ENCODE measurements at places on chromosomes 7 and 10.

- DNase-seq, result no peak
These were observed 191.4 kb downstream of the NSUN6 start for GRCh38 chr10:18460032-18460431.

- DNase-seq, result peak; percentile 95
These were observed 17.2 kb upstream of the FGFR2 start for GRCh38 chr10:121615435-121615793.

- DNase-seq, result no peak
These were observed 104.7 kb upstream of the RAB11FIP2 start for GRCh38 chr10:118151461-118151860.

DNA sequence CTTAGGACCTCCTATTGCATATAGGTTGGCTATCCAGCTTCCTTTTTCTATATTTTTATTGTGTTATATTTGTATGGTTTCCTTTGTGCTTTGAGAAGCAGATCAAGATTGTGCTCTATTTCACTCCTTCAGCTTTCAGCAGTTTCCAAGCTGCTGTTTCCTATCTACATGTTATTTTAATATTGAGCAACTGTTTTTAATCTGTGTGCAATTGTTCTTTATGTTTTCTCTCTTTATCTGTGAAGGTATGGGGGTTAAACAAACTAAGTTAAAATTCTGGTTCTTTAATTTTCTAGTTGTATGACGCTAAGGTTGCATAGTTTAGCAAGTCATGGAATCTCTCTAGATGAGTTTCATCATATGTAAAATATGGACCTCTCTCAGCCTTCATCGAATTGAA lies 251.0 kb downstream of the GPR158 start:
- no peak for DNase-seq

DNA sequence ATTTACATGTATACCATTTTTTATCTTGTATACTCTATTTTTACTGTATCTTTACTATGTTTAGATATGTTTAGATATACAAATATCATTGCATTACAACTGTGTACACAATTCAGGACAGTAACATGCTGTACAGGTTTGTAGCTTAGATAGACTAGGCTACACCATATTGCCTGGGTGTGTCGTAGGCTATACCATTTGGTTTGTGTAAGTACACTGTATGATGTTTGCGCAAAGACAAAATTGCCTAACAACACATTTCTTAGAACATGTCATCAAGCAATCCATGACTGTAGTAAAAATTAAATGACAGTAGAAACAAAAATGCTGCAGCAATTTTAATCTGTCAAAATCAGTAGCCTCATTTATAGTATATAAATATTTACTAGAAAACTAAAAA lies 812.2 kb downstream of the GRM8 start:
- DNase-seq, result no peak

DNA sequence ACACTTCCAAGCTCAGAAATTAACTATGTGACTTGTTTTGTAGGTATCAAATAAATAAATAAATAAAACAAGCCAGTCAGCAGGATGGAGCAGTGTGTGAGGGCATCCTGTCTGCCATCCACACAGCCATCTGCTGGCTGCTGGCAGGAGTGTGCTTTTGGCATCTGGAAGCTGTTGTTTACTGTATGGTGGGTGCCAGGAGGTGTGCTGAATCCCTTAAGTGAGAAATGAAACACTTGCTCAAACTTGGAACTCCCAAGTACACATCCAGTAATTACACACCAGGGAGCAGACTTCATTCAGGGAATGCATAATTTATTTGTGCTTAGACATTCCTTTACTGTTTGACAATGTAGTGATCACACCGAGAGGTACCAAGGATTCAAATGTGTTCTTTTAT lies 16.9 kb upstream of the TAX1BP1 start:
- DNase-seq, result no peak

DNA sequence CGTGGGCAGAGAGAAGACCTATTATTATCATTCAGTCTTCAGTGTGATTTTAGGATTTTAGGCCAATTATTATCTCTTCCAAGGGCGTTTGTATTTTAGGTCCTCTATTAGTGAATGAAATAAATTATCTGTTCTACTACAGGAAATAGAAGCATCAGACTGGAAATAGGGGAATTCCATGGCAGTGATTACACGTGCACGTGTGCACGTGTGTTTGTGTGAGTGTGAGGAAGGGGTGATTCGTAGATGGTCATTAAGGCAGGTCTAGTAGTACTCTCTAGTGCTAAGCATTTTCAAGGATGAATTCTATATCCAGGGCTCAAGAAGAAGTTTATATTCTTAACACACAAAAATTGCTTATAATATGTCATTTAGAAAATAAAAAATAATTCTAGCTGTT lies 623.2 kb downstream of the GATA3 start:
- no peak for DNase-seq

DNA sequence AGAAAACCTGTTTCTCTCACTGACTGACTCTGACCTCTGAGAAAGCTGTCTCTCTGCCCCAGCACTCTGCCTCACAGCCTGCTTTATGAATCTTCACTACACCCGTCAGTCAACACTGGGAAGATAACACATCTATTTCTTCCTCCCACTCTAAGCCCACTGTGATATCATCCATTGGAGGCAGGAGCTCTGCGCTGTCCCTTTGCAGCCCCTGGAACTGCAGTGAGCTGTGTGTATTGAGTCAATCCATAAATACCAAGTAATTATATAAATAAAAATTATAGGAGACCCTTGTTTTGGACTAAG lies 17.2 kb upstream of the FXYD4 start:
- no peak for DNase-seq

DNA sequence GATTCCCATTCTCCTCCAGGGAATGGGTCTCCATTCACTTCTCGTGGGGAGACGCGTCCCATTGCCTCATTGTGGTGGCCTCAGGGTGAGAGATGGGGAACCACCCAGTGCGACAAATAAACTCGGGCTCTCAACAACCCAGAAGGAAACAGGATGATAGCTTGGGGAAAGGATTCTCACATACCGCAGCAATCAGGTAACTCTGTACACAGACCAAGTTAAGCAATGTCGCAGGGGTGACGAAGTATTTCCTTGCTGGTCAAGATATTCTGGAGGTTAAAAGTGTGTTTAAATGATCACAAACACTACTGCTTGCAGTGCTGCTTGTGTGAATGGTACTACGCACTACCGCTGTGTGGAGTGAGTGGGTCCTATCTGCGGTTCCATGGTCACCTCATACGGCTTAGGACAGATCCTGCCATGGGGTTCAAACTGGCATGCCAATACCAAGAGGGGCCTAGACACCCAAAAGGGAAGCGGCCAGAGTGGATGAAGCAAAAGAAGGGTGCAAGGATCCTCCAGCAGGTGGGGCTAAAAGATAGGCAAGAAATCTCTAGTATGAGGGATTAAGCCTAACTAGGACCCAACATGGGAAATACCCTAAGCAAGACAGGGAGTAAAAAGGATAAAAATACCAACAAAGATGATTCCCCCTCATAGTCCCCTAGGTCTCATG lies 143.8 kb upstream of the TMEM106B start:
- DNase-seq, result peak; percentile 64

DNA sequence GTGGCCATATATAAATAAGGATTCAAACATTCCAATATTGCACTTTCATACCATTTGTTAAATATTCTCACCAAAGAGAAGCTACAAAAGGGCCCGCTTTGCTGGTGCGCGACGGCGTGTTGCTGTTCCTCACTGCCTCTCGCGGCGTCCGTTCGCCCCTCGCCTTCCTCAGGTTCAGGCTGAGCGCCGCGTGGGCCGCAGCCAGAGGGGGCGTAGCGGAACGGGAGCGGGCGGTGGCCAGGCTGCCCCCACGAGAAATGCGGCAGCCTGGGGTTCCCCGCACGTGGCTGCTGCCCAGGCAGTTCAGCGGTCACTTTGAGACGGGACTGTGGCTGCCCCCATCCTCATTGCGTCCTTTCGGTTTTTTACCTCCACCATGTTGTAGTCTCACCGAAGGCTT lies 67.3 kb upstream of the VWDE start:
- DNase-seq, result no peak

DNA sequence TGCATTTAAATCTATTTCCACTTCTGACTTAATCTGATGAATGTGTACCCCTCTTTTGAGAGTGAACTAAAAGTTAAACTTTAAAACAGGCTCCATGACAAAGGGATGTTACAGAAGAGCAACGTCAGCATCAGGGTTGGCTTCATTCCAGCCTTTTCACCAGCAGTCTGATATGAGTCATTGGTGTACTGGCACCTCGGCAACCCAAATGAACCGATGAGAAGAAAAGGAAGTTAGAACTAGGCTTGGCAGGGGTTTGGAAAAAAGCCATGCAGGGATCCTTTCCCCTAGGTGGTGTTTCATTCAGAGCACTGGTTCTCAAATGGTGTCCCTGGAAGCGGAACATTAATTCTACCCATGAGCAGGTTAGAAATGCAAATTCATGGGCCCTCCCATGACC lies 53.6 kb downstream of the SEC61G start:
- DNase-seq, result no peak

GRCh38 chr7:95863-96260 lies 96.5 kb upstream of the FAM20C start:
- DNase-seq, result no peak

- DNase-seq, result no peak
These were observed 3.6 kb upstream of the EXOC6 start for GRCh38 chr10:92844746-92845145.

- DNase-seq, result peak; percentile 24
These were observed at the start of gene AOAH for GRCh38 chr7:36723951-36724664. Gene AOAH (minus strand): TSS chr7:36724494. CDS start chr7:36724148, 346 bp downstream.

- no peak for DNase-seq
These were observed 40.0 kb downstream of the TNKS2 start for GRCh38 chr10:91838199-91838598.

DNA sequence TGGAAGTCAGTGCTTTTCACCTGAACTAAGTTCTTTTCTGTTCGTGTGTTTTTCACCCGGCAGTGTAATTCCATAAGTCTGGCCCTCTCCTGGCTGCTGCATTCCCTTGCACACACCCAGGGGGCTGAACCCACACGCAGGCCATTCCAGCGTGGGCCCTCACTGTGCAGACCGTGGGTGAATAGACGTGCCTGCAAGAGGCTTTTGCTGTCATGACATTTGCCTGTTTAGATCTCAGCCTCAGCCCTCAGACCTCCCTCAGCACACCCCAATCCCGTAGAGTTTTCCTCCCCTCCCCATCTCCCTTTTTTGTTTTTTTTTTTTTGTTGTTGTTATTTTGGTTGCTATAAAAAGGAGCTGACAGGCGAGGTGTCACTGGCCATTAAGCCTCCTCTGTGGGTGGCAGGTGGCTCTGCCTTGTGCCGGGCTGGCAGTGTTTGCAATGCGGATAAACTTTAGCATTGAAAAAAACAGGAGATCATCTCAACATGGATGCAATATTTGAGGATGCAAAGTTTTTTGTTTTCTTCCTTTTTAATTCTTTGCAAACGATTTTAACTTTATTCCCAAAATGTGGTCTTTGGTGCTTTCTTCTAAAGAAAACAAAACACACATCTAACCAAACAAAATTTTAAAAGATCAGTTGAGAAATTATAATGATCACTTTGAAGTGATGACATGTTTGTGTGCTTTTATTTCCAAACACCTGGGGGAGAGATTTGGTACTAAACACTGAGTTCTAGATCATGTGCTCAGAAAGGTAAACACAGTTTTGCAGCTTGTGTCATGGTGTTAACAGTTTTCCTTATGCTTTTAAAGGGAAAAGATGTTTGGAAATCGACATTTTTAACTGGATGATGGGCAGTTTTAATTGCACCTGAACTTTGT lies 58.8 kb downstream of the WDR37 start:
- no peak for DNase-seq

DNA sequence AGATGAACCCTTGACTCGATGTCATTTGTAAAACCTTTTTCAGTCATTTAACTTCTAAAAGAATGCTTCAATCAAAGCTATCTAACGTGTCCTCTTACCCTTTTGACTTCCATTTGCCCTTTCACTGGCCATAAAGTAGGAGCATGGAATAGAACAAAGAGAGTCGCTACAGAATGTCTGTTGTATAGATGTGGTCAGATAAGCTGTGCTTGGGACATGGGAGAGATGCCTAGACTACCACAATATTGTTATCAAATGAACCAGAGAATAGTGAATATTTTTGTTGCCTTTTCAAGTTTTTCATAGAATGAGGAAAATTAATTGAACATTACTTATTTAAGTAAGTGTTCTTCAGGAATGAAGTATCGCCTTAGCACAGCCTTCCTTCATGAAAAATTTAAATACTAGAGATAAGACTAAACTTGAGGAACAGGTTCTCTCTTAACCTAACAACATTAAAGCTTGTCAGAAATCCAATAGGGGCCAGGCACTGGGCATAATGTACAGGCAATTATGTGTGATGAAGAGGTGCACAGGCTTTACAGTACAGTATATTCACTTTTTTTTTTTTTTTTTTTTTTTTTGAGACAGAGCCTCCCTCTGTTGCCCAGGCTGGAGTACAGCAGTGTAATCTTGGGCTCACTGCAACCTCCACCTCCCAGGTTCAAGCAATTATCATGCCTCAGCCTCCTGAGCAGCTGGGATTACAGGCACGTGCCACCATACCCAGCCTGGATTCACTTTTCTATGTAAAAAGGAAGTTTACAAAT lies 7.5 kb upstream of the KMT2E start:
- DNase-seq, result peak; percentile 49

- peak; percentile 30 for DNase-seq
These were observed 135.0 kb downstream of the ACTR3B start for GRCh38 chr7:152894295-152895170.

- DNase-seq, result peak; percentile 26
These were observed 167.1 kb upstream of the TRIM24 start for GRCh38 chr7:138292951-138293350.

- no peak for DNase-seq
These were observed 11.8 kb upstream of the CELF2 start for GRCh38 chr10:11005725-11006427.

GRCh38 chr7:34849163-34849960 lies 187.9 kb downstream of the DPY19L1 start:
- DNase-seq, result no peak

GRCh38 chr10:26690731-26691475 lies 6.6 kb upstream of the PDSS1 start:
- DNase-seq, result no peak

Measured in lung (tissue), 17 donors.